ENCODE measurements at places on chromosomes 4 and X.

GRCh38 chrX:95764972-95765451, 919.6 kb upstream of the DIAPH2 start:
- peak; percentile 28 for DNase-seq

- DNase-seq: no peak
These were observed 44.7 kb downstream of the TMEM150C start for GRCh38 chr4:82517043-82517442.

GRCh38 chrX:10030570-10030969, 63.4 kb downstream of the CLDN34 start:
- DNase-seq: no peak

GRCh38 chrX:39955625-39956024, 142.1 kb downstream of the BCOR start:
- no peak for DNase-seq

GRCh38 chr4:61866378-61867030, 666.4 kb downstream of the ADGRL3 start:
- no peak for DNase-seq

GRCh38 chrX:44025555-44025954, 52.4 kb upstream of the NDP start:
- no peak for DNase-seq

GRCh38 chr4:157314906-157315305, 94.4 kb downstream of the GRIA2 start:
- no peak for DNase-seq

DNA sequence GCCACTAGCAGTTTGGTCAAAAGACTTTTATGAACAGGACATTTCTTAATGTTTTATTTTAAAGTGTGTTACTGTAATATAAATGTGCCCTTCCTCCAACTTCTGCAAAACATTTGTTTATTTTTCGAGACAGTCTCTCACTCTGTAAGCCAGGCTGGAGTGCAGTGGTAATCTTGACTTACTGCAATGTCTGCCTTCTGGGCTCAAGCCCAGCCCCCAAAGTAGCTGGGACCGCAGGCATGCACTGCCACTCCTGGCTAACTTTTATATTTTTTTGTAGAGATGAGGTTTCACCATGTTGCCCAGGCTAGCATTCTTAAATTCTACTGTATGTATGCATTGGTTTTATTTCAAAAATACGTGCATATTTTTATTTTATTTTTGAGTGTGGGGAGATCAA, 1201.9 kb downstream of the STIM2 start:
- DNase-seq: no peak

DNA sequence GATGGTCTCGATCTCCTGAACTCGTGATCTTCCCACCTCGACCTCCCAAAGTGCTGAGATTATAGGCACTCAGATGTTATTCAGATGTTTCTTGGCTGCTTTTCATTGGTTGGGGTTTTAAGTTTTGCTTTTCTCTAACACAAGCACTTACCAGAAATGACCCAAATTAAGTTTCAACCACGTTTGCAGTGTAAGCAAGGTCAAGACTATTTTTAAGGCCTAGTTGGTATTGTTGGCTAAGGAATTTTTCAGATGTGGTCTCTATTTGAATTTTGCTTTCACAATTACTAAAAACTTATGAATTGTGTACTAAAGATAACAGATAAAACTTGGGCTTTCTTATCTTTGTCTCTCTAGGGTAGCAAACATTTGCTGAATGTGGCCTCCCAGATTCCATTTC, 1756.9 kb upstream of the TENM3 start:
- DNase-seq: no peak

DNA sequence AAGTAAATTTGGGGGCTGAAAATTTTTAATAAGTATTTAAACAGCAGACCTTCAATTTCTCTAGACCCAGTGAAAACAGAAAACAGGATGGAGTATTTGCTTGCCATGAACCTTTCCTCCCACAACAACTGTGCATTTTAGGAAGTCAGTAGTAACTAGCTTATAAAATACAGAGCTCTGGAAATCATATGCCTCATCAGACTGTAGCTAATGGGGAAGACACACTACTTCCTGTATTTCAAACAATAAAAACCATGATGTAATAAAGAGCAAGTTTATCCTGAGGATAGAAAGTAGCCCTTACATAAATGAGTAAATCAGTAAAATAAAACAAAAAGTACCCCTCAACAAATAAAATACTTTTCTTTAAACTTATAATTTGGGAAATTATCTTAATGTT, 280.1 kb upstream of the ZFP42 start:
- DNase-seq: no peak

DNA sequence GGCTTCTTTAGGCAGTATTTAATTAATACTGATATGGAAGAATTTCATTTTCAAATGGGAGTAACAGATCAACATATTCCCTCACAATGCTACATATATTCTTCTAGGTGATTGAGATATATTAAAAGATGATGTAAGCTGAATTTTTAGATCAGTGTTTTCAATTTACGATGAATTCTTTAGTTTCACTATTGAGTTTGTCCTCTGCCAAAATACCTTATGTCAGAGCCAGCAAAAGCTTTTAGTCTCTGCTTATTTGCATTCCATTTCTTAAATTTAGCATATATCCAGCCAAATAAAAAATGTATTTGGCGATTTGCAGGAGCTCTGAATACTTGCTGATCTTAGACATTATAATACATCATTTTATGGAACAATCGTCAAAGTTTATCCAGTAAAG, 144.3 kb downstream of the MOSPD2 start:
- DNase-seq: no peak

DNA sequence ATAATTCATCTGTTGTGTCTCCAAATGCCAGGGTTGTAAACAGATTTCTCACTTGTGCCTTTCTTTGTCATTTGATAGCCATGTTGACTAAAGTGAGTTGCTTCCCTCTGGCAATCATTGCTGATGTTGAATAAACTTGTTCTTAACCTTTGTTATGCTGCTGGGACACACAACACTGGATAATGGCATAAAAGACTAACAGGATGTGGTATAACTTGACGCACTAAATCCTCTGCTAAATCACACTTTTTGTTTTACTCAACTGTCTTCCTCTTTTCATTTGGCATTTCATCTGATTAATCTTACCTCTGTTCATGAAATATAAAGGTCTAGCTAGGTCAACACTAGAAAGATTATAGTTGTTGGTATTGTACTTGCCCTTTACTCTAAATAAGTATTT, 17.6 kb upstream of the CXCL5 start:
- no peak for DNase-seq

GRCh38 chr4:53645108-53645507, 53.8 kb upstream of the LNX1 start:
- no peak for DNase-seq

- DNase-seq: no peak
These were observed 117.0 kb downstream of the DHRSX start for GRCh38 chrX:2383735-2384134.

GRCh38 chrX:635428-636090, 5.0 kb downstream of the SHOX start:
- no peak for DNase-seq

DNA sequence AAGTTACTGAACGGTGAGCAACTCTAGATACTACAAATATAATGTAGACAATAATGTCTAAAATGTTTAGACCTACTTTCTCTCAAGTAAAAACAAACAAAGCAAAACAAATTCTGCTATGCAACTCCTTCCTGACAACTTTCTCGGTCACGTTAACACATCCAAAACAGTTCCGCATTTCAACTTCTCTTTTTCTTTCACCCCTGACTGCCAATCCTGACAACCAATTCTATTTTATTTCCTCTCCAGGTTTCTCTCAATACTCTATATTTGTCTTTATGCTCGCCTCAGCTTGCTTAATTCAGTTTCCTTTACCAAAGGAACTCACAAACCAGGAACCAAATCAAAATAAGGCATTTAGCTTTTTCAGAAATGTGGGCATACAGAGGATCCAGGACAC, 513.0 kb downstream of the FSTL5 start:
- peak; percentile 5 for DNase-seq

GRCh38 chrX:26783512-26784225, 567.7 kb downstream of the MAGEB5 start:
- DNase-seq: no peak

GRCh38 chr4:139853309-139853708, 187.7 kb downstream of the MGST2 start:
- DNase-seq: no peak

DNA sequence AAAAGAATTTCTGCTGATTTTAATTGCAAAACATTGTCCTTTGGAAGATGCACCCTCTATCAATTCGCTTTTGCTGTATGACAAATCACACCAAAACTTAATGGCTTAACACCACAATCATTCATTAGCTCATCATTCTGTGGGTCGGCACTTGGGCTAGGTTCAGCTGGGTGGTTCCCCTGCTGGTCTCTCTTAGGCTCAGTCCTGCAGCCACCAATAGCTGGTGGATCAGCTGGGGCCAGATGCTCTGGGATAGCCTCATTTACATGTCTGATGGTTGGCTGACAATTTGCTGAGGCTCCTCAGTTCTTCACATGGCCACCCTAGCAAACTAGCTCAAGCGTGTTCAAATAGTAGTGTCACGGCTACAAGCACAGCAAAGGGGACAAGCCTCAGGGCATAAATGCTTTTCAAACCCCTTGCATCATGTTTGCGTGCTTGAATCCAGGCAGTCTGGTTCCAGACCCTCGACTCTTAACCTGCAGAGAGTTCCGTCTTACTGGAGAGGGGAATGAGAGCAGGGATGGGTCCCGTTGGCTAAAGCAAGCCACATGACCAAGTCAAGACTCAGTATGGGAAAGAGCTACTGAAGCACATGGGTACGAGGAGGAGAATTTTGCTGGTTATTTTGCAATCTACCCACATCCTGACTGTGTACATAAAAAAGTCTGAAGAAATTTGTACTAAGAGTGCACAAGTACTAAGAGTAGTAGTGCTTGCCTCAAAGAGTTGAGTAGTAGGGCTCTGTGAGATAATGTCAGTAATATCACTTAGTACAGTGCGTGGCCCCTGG, 7.5 kb upstream of the ACSL1 start:
- no peak for DNase-seq

- no peak for DNase-seq
These were observed 947.7 kb upstream of the SLIT2 start for GRCh38 chr4:19304028-19304427.

- no peak for DNase-seq
These were observed 288.3 kb downstream of the ZNF674 start for GRCh38 chrX:46256875-46257274.

- no peak for DNase-seq
These were observed 32.5 kb downstream of the HMGB3 start for GRCh38 chrX:151015684-151016083.

- no peak for DNase-seq
These were observed 31.3 kb downstream of the SLIT2 start for GRCh38 chr4:20283039-20283438.

DNA sequence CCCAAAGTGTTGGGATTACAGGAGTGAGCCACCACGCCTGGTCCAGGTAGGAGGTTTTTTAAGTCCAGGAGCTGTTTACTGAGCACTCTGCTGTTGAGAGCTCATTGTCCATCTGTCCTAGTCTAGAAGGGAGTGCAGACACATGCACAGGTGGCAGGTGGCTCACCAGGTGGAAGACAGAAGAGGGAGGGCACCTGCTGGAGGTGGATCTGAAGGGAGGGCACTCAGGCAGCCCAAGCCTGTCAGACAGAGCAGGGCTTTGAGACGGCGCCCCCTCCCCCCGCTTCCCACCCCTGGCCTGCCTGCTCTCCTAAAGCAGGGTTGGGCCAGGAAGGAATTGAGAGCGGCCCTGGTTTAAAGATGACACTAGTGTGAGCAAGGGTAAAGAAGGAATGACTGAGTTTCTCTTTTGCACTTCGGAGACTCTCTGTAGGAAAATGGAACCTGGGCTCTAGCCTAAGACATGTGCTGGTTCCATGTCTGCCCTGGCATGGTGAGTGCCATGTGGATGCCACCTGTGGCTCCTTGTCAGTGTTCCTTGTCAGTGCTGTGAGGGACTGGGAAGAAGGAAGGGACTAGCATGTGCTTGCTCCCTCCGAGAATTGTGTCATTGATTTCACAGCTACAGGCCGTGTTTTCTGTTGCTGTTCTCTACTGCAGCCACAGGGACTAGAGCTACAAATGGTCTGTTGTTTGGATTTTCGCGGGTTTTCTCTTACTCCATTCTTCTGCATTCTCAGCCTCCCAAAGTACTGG, 108.6 kb downstream of the TNIP2 start:
- no peak for DNase-seq

- no peak for DNase-seq
These were observed 55.9 kb upstream of the IL15 start for GRCh38 chr4:141580523-141580922.

Data from tibial nerve (tissue), 4 donors.